Thoracic aorta (tissue), 2 donors: ENCODE measurements at places on chromosomes 1 and 21. TPM values are rescaled to one million over a fixed set of nuclear protein-coding genes. Genes with fewer than 3 reads are reported as not detected.

The CYP4Z1 gene
- total RNA-seq = 3.9 TPM

The NOL9 gene
- total RNA-seq = 15.3 TPM

The ESPN gene
- not detected for total RNA-seq

The ARID1A gene
- total RNA-seq = 53.6 TPM

The CSF1 gene
- total RNA-seq = 146 TPM
